ENCODE measurements at places on chromosomes 7 and 10.

DNA sequence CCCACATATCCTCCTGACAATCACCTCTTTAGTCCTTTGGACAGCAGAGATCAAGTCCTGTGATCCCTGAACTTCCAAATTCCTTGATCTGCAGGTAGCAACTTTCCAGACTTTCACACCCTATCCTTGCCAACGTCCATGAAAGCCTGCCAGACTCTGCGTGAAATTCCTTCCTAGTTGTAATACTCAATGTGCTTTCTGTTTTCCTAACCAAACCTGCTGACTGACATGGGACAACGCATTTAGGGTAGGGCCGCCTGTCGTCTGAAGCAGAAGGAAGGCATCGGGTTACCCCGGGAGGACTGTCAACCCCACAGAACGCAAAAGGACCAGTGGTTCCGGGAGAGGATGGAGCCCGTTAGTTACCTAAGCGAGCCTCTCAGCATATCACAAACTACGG, 23.9 kb downstream of the ITGA8 start:
- DNase-seq, result no peak

GRCh38 chr10:80164596-80164995, 32.1 kb downstream of the PLAC9 start:
- no peak for DNase-seq

DNA sequence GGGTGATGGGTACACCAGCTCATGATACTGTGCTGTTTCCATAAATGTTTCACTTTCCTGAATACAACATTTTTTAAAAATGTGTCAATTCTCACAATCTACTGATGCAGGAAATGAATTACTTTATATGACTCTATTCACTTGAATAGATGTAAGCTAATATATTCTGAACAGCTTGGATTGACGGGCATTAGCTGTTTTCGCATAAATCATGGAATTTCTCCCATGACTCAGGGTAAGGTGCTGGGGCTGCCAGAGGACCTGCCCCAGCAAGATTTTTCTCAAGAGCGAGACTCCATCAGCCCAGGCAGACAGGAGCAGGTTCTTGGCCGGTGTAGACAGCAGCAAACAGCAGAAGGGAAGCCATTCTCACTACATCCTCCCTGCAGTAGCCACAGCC, 107.1 kb downstream of the PFKFB3 start:
- no peak for DNase-seq

- DNase-seq, result no peak
These were observed 288.2 kb downstream of the WDR37 start for GRCh38 chr10:1344408-1344807.

- DNase-seq, result no peak
These were observed 124.8 kb downstream of the CPED1 start for GRCh38 chr7:121113288-121113687.

DNA sequence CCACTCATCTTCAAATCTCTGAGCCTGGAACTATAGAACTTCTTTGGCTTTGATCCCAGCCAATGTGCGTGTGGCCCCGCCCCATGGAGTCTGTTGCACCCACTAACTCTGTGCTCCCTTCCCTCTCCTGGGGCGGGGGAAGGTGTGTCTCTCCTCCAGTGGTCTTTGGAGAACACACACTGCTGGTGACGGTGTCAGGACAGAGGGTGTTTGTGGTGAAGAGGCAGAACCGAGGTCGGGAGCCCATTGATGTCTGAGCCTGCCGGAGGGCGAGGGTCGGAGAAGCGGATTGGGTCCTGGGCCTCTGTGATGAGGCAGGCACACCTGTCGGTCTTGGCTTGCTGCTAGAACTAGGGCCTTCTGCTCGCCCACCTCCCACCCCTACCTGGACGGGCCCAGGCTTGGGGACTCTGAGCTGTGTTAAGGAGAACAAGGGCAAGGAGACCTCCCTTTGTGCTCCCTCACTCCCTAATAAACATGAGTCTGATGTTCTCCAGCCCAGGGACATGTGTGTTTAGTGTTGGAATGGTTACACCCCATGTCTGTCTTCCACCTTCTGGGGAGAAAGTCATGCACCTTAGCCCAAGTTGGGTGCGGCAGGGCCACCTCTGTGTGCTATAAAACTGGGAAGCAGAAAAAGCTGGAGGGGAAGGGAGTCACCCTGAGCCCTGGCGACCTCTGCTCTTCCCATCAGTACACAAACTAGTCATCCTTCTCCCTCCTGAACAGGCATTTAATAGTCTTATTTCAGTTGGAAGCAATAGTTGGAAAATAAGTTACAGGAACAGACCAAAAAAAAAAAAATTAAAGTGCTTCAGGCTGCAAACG, 4.6 kb downstream of the TRAPPC14 start:
- no peak for DNase-seq

DNA sequence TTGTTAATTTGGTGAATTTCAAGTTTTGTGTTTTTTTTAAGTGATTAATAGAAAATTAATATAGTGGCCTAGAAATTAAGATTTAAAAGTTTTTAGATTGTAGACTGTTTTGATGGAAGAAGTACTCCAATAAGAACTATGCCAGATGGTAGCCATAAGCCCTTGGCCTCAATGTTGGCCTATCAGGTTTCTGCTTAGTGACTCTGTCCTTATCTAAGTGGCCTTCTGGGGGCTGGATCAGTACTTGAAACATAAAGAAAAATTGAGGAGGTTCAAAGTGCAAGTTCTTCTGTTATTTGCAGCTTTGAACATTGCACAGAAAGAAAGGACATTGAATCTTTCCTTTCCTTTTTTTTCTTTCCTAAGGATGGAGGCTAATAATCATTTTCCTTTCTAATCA, 9.9 kb downstream of the CCDC126 start:
- DNase-seq, result no peak

DNA sequence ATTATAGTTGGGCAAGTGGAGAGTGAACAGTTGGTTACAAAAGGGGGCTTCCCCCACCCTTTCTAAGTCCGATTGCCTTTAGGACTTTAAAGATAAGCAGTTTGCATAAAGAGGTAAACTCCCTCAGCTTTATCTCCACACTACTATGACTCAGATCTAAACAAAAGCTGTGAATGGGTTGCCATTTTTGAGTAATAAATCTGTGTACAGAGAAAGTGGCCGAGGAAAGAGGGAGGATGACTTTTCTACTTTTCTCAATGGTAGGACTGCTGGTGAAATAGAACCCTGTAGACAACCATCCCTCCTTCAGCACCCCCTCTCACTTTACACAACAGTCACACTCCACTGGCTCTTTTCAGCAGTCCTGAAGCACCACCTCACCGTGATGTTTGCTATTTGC, 71.2 kb downstream of the DNMBP start:
- DNase-seq, result peak; percentile 27

DNA sequence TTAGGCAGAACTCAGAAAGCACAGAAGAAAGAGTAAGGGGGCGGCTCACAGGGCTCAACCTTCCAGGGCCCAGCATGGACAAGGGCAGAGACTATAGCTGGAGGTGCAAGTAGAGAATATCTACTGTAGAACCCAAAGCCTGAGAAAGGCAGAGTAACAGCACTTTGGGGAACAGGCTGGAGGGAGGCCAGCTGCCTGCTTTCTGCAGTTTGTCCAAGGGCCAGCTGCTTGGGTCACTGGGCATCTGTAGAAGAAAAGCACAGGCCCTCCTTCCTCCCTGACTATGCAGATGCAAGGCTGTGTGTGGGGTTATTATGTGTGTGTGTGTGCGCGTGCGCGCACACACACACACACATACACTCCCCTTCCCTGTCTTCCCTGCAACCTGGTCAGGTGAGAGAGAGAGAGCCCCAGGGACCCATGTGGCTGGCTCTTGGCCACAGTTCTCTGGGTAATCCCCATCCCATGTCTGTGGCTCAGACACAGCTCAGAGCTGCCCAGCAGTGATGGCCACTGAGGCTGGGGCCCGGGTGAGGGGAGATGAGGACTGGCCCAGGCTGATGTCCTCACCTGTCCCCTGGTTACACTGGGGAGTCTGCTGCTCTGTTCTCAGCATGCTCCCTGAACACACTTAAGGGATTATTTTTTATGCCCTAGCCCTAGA, 9.0 kb downstream of the ADRA2A start:
- DNase-seq, result no peak

- DNase-seq, result no peak
These were observed 14.2 kb downstream of the EBF3 start for GRCh38 chr10:129949891-129950291.

- no peak for DNase-seq
These were observed 560.8 kb downstream of the POM121L12 start for GRCh38 chr7:53596230-53596629.

- DNase-seq, result no peak
These were observed 78.0 kb upstream of the ADRB1 start for GRCh38 chr10:113965683-113966082.

- DNase-seq, result peak; percentile 52
These were observed 11.2 kb upstream of the SLC35B4 start for GRCh38 chr7:134327896-134328295.

GRCh38 chr10:3925184-3925583, 140.2 kb upstream of the KLF6 start:
- no peak for DNase-seq

GRCh38 chr7:106190589-106191330, 78.6 kb upstream of the SYPL1 start:
- DNase-seq, result no peak

DNA sequence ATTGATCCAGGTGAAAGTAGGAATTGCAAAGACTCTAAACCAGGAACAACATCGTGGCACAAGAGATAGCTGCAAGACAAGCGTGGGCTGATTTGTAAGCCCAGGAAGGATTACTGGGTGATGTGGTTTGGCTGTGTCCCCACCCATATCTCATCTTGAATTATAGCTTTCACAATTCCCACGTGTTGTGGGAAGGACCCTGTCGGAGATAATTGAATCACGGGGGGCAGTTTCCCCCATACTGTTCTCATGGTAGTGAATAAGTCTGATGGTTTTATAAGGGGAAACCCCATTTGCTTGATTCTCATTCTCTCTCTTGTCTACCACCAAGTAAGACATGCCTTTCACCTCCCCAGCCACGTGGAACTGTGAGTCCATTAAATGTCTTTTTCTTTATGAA, 59.5 kb downstream of the ST8SIA6 start:
- no peak for DNase-seq

GRCh38 chr10:103829278-103829677, 26.1 kb downstream of the SH3PXD2A start:
- no peak for DNase-seq

- DNase-seq, result no peak
These were observed 60.2 kb downstream of the DNAJB9 start for GRCh38 chr7:108629651-108630400.

DNA sequence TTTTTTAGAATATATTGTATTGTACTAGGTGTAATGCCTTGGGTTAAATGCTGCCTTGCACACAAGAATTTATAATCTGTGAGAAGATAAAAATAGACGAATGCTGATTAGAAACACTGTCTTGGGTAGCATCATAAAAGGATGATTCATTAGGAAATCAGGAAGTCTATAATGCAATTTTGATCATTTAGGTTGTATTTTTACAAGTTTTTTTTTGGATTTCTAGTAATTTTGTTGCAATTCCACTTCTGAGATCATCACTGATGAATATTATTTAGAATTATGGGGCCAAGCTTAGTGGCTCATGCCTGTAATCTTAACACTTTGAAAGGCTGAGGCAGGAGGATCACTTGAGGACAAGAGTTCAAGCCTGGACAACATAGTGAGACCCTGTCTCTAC, 29.6 kb downstream of the WBP1L start:
- DNase-seq, result no peak

DNA sequence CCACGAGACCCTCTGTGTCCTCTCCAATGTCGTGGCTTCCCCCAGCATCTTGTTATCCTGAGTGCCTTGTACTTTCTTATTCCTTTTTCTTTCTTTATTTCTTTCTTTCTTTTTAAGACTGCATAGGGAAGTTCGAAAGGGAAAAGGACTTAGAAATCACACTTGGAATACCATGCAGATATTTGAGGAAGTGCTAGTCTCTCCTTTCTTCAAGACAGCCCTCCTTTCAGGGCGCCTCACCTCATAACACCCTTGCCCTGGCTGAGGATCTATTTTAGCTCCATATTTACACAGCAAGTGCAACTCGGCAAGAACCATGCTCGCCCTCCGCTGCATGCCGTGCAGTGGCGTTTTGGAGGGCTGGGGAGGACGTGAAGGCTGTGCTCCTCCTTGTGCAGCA, 232.3 kb upstream of the GLI3 start:
- no peak for DNase-seq

- no peak for DNase-seq
These were observed 105.3 kb downstream of the PPP1R3A start for GRCh38 chr7:113813471-113813870.

DNA sequence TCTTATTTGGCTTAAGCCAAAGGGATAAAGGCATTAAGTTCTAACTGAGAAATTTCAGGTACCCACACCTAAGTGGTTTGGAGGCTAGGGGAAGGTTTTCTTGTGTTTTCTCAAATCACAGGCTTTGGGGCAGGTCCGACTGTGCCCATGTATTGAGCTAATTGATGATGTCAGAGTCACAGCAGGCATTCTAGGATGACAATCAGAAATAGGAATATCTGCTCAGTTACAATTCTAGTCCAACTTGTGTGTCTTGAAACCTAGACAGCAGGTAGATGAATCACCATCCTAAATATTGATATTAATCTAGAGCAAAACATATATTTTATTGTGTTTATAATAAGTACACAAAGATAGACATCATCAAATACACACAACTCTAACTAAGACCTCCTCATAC, 2.3 kb upstream of the FHIP2A start:
- no peak for DNase-seq

- DNase-seq, result no peak
These were observed 181.8 kb upstream of the FERD3L start for GRCh38 chr7:19327018-19327417.

DNA sequence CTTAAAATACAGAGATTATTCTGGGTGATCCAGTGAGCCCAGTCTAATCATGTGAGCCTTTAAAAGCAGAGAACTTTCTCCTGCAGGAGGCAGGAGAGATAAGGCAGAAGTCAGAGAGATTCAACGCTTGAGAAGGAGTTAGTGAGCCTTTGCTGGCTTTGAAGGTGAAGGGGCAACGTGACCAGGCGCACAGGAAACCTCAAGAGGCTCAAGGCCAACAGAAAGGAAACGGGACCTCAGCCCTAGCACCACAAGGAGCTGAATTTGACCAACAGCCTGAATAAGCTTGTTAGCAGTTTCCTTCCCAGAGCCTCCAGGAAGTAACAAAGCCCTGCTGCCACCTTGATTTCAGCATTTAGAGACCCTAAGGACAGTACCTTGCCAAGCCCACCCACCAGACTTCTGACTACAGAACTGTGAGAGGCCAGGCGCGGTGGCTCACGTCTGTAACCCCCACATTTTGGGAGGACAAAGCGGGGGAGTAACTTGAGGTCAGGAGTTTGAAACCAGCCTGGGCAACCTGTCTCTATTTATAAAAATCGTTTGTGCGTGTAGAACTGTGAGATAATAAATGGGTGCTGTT, 87.3 kb upstream of the KAT6B start:
- DNase-seq, result peak; percentile 68

- DNase-seq, result no peak
These were observed 9.2 kb downstream of the TNPO3 start for GRCh38 chr7:129045682-129046081.

DNA sequence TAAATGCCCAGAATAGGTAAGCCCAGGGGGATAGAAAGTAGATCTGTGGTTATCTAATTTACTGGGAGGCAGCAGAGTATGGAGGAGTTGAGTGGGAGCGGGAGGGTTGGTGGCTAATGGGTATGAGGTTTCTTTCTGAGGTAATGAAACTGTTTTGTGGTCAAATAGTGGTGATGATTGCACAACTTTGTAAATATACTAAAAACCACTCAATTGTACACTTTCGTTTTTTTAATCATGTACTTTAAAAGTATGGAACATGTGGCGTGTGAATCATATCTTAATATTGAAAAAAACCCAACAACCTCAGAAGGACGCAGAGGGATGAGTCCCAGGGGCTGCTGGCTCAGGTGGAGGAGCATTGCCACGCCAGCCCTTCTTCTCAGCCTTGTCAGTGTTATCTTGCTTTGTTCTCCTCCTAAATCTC, 118.1 kb downstream of the WDR11 start:
- DNase-seq, result peak; percentile 47

GRCh38 chr7:36186359-36187121, 33.5 kb downstream of the EEPD1 start:
- DNase-seq, result no peak
